ENCODE measurements at places on chromosomes 11 and 22.

GRCh38 chr11:14764179-14764578 lies 120.6 kb downstream of the PDE3B start:
- DNase-seq: no peak

DNA sequence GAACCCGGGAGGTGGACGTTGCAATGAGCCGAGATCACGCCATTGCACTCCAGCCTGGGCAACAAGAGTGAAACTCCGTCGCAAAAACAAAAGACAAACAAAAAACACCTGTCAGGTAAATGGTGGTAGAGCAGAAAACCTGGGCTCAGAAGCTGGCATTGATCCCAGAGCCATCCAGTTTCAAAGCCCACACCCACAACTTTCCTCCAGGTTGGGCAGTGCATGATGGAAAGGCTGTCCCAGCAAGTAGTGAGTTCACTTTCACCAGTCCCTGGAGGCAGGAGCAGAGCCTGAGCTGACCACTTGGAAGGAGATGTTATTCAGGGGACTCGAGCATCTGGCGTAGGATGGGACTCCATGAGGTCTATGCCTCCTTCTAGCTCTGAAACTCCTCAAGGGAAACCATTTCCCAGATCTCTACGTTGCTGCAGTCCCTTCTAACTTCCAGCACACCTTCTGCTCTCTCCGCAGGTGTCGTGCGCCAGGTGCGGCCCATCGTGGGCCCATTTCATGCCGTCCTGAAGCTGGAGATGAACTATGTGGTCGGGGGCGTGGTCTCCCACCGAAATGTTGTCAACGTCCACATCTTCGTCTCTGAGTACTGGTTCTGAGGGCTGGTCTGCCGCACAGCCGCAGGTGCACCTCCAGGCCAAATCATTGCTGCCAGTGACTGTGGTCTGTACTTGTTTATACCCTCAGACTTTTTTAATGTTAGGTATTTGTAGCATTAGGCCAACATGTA lies 71.6 kb upstream of the ATXN10 start:
- DNase-seq: no peak

- DNase-seq: peak; percentile 14
These were observed 43.6 kb upstream of the POU2AF1 start for GRCh38 chr11:111422494-111423249.

DNA sequence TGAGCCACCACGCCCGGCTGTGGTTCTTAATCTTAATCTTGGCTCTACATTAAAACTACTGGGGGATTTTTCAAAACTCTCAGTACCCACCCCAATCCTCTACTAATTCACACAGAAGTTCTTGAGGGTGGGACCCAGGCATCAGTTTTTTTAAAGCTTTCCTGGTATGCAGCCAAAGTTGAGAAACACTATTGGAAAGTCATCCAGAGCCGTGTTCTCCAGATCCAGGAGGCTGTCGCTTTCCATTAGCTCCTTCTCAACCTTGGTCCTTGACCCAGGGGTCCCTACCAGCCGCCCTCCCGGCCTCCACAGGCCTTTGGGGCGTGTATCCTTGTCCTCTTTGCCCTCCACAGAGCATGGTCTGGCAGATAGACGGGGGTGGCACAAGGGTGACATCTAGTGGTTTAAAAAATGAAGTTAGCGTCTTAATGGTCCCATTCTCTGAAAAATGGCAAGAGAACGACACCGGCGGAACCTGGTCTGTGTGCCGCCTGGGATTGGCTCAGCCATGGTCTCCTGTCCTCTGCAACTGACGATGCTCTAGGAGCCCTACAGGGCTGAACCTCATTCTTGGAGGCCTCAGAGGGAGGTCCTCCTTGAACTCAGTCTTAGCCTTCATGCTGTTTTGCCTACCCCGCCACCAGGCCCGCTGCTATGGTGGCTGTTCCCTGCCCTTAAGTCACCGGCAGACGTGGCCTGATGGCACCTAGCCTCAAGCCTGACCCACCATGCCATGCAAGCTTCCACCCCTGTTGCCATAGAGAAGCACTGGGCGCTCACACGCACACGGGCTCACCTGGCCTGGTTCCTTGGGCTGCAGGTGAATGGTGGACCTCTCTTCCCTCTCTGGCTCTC lies 152.0 kb upstream of the SYN3 start:
- no peak for DNase-seq

DNA sequence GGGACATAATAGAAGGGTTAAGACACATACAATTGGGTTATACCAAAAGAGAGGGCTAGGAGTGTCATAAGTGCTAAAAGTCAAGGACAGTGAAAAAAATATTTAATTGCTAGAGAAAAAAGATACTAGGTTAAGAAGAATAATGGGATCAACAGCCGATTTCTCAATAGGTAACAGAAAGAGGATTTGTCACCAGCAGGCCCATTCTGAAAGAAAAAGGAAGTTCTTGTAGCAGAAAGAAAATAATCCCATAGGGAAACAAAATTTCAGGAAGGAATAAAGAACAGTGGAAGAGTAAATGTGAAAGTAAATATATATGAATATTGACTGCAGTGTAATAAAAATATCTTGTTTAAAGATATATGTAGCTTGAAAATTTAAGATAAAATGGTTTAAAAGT lies 43.3 kb upstream of the ADORA2A start:
- DNase-seq: no peak

- DNase-seq: no peak
These were observed 18.6 kb upstream of the APLNR start for GRCh38 chr11:57255618-57256017.

- DNase-seq: no peak
These were observed 263.3 kb upstream of the PLET1 start for GRCh38 chr11:112523951-112524350.

DNA sequence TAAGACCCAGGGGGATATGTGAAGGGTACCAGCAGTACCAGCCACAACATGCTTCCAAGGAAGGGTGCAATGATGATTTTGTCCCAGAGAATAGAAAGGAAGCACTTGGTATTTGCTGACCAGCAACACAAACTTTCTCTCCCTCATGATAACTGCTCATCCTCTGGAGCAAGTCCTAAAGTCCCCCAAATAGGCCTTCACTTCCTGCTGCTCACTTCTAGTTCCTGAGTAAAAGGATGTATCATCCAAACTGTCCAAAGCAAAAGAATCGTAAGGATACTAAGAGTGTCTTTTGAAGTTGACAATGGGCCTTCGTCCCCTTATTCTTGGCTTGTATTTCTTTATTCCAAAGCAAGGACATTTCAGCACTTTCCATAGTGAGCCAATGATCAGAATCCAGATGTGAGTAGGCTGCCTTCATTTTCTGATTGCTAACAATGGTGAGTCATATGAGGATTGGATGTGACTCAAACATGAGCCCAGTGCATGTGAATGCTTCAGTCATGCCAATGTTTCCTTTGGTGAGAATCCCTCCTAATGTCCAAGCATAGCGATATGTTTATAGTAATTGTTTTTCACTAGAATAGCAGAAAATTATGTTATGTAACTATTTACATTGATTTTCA lies 243.4 kb upstream of the POU2AF2 start:
- no peak for DNase-seq

DNA sequence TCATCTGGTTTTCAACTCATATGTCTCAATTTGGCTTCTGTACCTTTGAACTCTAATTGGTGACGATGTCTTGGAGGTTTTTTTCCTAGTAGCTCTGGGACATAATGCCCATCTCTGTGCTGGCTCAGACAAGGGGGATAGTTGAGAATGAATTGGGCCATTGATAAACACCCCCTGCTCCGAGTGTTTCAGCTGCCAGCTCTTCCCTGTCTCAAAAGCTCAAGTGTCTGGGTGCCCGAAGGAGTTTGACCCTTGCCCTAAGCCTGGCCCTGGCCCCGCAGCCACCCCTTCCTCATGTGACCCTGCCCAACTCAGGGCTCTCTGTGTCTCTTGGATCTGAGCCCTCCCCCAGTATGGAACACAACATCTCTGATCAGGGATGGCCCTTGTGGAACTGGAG lies 3.0 kb downstream of the INSC start:
- DNase-seq: no peak

DNA sequence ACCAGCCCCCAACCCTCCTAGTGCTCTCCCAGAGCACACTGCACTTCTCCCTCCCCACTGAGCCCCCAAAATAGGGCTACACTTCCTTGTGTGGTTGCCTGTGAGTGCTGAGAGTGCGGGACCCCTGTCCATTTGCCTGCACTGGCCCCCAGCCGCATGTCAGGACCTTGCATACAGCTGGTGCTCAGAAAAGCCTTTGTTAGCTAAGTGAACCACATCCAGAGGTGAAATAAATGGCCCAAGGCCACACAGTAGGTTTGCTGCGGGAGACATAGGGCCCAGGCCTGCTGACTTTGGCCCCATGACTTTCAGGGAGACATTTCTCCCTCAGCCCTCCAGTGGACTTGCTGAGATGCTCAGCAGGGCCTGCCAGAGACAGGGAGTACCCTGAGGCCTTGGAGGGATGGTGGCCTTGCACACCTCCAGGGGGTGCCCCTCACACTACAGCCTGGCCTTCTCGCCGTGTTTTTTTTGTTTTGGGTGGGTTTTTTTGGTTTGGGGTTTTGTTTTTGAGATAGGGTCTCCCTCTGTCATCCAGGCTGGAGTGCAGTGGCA lies 10.2 kb downstream of the SSTR3 start:
- DNase-seq: no peak

- no peak for DNase-seq
These were observed 79.5 kb downstream of the PIWIL3 start for GRCh38 chr22:24695060-24695459.

DNA sequence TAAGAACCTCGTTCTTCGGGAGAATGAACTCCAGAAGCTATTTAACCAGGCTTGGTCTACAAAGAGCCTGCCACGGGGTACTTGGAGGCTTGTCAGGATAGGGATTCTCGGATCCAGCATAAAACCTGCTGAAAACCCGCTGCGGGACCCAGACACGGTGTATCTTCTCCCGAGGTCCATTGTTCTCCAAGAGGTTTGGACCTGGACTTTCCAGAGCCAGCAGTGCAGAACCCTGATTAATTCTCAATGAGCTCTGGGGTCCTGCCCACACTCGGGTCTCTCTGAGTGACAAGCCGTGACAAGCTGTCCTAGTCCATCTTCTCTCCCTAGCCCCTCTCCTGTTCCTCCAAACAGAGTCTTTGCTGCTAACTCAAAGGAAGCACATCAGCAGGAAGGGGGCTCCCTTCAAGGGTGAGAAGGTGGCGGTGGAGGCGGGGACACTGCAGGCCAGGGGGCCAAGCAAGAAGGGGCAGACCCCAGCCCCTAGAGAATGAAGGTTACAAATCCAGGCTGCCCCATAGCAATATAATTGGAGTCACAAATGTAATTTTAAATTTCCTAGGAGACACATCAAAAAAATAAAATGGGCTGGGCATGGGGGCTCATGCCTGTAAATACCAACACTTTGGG lies 12.2 kb downstream of the SHANK2 start:
- no peak for DNase-seq

DNA sequence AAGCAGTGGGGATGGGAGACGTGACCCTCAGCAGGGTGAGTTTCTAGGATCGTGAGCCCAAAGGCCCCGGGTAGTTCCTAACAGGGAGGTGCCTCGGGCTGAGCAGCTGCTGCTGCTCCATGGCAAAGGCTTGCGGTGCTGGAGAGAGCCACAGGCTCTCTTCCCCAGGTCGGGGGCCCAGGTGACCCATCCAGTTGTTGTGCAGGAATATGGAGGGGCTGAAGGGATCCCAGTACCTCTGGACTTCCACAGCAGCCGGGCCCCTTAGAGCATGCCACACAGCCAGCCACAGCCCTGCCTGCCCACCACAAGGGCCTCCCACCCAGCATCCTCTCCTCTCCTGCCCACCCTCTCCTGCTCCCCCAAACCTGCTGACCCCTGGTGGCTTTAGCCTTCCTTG lies 49.3 kb downstream of the BUD13 start:
- DNase-seq: no peak

GRCh38 chr11:5671831-5672230 lies 13.0 kb downstream of the TRIM5 start:
- no peak for DNase-seq

- no peak for DNase-seq
These were observed 66.0 kb downstream of the PPP2R1B start for GRCh38 chr11:111700162-111700561.

DNA sequence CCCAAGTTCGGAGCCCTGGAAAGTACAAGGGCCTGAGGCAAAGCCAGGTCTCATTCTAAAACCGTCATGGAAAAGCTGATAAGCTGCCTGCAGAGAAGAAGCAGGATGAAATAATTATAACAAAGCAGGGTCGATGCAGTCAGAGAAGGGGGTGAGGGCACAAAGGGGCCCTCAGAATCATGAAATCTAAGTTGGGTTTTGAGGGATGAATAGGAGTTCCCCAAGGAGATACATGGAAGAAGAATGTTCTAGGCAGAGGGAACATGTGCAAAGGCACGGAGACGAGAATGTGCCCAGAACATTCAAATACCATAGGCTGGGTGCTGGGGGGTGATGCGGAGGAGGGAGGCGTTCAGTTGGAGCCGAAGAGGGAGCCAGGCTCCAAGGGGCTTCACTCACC lies 25.0 kb downstream of the IGLL1 start:
- DNase-seq: no peak

- DNase-seq: no peak
These were observed 76.2 kb upstream of the TP53I11 start for GRCh38 chr11:45026835-45027234.

- no peak for DNase-seq
These were observed 64.0 kb downstream of the KCNQ1 start for GRCh38 chr11:2508793-2509192.

DNA sequence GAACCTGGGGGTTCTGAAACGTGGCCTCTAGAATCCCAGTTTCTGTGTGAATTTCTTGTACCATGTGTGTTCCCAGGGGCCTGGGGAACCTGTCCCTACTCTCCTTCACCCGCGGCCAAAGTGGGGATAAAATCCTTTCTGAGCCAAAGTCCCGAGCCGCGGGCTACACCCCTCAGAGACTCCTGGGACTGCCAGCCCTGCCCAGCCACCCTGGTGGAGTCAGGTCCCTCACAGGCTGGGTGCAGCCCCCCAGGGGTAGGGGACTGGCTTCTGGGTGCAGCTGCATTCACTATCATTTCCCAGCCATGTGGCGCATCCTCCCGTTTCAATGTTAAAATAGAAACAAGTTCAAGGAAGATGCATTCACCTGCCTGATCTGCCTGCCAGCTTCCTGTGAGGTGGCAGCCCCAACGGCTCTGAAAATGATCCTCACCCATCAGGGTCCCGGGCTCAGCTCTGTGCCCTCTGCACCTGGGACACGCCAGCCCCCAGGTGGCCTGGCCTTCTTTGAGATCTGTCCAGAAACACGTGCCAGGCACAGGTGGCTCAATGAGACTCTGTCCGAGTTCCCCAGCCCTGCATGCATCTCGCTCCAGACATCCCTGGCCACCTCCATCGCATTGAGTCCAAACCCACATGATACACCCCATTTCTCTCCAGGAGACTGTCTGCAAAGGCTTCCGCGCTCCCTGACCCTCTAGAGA lies 338.8 kb downstream of the CTTN start:
- no peak for DNase-seq

Measured in stimulated activated CD8-positive, alpha-beta memory T cell treated with anti-CD3 and anti-CD28 coated beads, Interleukin-15, amount 100 ng/mL, for 1 hour (primary cell).